ENCODE measurements at places on chromosomes 5 and 9.

DNA sequence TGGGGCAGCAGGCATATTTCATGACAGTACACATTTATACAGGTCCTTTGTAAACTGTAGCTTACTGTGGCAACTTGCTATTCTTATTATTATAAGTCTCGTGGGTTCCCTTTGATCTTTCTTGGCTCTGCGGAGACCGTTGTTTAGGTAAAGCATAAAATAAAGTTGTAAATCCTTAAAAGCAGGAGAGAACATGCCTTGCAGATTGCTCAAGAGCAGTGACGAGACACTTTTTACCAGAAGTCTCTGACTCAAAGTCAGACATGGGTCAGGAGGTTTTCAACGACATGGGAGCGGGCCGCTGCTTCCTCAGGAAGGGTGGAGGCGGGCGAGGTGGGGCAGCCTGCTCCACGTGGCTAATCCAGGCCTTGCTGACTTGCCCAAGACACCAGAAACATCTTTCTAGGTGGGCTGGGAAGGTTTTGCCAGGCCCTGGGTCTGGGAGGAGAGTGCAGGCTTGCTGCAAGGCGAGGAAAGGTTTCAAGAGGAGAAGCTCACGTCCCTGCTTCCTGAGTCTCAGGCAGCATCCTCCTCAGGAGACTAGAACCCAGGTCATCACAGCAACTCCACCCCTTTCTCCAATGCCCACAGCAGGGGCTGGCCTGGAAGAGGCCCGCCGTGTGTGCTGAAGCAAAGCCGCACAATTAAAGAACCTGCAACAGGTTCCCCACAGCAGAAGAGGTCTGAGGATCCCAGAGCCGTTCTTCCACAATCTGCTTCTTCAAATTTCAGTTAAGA lies 6.5 kb downstream of the TBC1D2 start:
- peak; percentile 42 for DNase-seq

- no peak for DNase-seq
Observed at GRCh38 chr5:103327451-103327850, 68.9 kb downstream of the MACIR start.

DNA sequence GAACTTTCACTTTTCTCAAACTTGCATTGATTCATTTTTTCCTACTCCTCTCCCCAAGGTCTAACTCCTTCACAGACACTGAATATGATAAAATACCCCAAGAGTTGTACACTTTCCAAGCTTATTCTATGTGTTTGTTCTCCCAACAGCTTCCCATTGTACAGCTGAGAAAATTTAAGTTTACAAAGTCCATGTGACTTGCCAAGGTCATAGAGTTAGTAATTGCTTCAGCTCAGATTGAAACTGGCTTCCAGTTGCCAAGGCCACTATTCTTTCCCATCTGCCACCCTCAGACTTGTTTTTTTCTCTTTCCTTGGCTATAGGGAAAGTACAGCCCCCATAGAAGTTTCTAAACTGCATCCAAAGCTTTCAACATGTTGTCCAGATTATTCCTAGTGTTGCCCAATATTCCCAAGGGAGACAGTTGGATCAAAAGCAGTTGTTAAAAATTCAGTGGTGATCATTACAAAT lies 34.8 kb downstream of the TNFSF8 start:
- no peak for DNase-seq

- DNase-seq: no peak
Observed at GRCh38 chr5:173697931-173698579, 81.6 kb upstream of the BOD1 start.

Measured in stimulated activated CD4-positive, alpha-beta T cell treated with anti-CD3 and anti-CD28 coated beads, Interleukin-15, amount 100 ng/mL, for 24 hours (primary cell).